ENCODE measurements at places on chromosomes 5 and 9.

DNA sequence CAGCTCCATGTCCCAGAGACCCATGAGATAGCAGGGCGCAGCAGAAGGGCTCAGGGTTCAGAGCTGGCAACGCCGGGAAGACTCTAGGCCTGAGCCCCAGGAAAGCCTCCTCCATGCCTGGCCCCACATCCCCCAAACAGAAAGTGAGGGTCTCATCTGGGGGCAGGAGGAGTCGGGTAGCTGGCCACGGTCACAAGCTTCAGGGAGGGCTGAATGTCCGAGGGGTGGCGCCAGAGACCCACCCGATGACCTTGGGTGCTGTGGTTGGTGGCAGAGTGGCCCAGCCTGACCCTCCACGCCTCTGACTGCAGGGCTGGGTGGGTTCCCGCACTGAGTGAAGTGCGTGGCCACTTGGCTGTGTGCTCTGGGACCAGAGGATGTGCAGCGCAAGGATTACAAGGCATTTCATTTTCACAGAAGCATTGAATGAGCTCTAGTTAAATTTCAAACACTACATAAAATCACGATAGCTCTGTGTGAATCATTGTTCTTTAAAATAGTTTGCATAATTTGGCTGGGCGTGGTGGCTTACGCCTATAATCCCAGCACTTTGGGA, 3.0 kb downstream of the C8G start:
- DNase-seq = no peak

DNA sequence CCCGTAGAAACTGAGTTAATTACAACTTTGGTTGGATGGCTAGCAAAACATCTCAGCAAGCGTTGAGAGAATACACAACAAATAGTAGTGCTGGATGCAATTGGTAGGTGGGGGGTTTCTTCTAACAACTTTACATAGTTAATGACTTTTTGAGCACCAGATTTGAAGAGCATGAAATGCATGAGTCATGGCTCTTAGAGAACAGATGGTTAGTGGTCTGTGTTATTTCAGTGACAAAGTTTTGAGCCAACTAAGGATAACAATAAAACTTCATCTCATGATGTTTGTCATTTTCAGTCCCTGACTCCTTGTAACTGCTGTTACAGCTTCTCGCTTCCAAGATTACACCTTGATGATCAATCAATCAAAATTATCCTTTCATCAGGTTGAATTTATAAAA, 399.0 kb upstream of the BRINP1 start:
- DNase-seq = no peak

DNA sequence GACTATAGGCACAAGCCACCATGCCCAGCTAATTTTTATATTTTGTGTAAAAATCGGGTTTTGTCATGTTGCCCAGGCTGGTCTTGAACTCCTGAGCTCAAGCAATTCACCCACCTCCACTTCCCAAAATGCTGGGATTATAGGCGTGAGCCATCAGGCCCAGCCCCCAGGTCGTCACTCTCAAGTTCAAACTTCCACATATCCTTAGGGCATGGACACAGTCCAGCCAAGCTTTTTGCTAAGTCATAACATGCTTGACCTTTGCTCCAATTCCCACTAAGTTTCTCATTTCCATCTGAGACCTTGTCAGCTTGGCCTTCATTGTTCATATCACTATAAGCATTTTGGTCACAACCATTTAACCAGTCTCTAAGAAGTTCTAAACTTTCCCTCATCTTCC, 43.9 kb upstream of the ARAP3 start:
- DNase-seq = no peak

- DNase-seq = no peak
Measured at GRCh38 chr5:74199005-74199404, 441.5 kb downstream of the ENC1 start.

DNA sequence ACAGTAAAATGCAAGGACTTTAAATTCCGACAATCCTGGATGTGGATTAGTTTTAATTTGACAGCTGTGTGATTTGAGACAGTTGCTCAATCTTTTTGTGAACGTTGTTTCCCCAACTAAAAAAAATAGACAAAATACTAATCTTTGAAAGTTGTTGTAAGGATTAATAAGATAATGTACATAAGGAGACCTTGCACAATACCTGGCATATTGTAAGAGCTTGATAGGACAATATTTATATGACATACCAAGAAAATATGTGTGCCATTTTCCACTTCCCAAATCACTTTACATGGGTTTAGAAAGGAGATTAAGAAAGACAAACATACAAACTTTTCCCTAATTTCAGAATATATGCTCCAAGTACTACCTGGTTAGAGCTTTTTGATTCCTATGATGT, 25.3 kb downstream of the ARRDC3 start:
- peak; percentile 40 for DNase-seq

DNA sequence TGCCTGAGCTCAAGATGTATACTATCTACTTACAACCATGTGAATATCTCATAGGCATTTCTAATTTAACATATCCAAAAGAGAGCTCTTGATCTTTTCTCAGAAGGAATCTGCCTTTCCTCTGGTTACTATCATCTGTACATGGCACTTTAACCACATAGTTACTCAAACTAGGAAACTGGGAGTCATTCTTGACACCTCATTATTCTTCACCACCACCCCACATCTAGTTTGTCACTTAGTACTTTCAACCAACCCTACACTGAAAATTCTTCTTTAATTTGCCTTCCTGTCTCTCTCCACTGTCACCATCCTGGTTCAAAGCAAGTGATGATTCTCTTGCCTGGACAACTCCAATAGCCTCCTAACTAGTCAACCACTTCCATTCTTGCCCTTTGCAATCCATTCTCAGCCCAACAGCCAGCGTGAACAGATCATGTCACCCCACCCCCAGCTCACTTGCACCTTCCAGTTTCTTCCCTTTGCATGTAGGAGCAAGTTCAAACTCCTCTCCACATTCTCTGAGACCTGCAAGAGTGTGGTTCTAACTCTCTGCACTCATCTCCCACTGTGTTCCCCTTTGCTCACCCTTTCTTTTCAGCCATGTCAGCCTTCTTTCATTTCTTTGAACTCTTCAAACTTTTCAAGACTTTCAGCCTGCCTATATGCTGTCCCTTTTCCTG, 17.3 kb upstream of the SMAD5 start:
- DNase-seq = no peak

GRCh38 chr5:57437976-57438805, 44.4 kb downstream of the ACTBL2 start:
- no peak for DNase-seq

GRCh38 chr5:40437452-40437861, 242.3 kb upstream of the PTGER4 start:
- peak; percentile 44 for DNase-seq

DNA sequence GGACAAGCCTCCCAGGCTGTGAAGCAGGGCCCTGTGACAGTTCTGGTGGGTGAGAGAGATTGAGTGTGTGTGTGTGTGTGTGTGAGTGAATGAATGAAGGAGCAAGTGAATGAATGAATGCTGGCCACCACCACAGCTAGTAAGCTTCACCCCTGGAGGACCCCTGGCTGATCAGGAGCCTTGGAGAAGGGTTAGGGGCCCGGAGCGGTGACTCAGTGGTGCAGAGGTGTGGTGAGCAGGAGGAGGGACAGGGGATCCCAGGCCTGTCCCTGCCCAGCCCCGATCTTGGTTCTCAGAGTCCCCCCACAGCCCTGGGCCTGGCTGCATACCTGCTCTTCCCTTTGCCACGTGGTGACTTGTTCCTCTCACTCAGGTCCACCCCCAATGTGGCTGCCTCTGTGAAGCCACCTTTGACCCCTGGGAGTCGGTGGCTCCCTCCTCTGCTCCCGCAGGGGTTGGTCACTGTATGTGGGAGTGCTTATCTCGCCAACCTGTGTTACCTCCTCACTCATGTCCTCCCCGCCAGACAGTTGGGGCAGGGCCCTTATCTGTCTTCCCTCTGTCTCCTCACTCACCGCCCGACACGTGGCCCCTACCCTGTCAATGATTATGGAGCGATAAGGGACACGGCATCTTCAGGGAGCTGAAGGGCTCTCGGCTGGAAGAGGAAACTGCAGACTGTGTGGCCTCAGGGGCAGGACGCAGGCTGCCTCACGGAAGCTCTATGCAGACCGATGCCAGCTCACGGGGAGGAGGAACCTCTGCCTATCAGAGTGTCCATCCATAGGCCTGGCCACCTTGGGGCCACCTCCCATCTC, 99.9 kb upstream of the PITX1 start:
- no peak for DNase-seq

GRCh38 chr9:25350011-25350410, 328.2 kb downstream of the TUSC1 start:
- no peak for DNase-seq

DNA sequence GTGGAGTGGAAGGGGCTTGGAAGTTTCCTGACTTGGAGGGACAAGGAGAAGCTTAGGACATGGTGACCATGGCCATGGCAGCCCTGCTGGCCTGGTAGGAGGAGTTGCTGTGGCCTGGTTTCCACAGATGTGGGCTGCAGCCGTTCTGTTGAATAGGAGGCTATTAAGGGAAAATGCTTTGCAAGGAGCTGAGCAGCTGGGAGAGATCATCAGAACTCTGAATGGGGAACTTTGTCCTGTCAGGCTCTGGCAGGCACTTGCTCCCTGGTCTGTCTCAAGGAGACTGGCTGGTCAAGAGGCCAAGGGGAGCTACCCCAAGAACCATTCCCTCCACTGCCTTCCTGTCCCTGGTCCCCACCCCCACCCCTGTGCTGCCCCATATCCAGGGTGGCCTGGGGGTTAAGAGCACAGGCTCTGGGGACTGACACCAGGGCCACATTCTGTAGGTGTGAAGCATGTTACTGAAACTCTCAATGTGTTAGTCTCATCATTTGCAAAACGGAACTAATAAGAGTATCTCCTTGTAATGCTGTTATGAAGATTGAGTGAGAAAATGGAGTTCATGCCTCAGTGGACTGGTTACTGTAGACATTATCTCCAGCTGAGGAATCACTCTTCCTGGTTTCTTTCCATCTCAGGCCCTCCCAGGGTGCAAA, 84.0 kb upstream of the ARAP3 start:
- DNase-seq = no peak

DNA sequence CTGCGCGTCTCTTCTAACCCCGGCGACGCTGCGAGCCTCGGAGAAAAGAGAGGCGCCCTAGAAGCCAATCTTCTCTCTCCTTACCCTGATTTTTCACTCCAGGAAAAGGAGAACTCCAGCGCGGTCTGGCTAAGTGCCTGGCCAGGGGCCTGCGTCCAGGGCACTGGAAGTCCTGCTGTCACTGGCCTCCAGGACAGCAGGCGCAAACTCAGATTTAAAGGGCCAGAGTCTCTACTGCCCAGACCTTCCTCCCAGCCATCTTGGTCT, 553 bp upstream of the FOXB2 start:
- DNase-seq = no peak

GRCh38 chr5:41600731-41601130, 90.3 kb upstream of the PLCXD3 start:
- no peak for DNase-seq

DNA sequence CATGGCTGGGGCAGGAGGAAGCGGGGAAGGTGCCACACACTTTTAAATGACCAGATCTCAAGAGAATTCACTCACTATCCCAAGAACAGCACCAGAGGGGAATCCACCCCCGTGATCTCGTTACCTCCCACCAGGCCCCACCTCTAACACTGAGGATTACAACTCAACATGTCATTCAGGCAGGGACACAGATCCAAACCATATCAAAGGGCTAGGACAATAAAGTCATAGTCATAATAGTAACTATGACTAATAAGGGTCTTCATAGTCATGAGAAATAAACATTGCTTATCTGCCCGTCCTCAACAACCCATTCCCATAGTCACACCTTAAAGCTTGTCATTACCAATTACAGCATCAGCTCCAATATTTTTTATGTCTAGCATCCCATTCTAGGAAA, 65.3 kb upstream of the SMC2 start:
- DNase-seq = no peak

DNA sequence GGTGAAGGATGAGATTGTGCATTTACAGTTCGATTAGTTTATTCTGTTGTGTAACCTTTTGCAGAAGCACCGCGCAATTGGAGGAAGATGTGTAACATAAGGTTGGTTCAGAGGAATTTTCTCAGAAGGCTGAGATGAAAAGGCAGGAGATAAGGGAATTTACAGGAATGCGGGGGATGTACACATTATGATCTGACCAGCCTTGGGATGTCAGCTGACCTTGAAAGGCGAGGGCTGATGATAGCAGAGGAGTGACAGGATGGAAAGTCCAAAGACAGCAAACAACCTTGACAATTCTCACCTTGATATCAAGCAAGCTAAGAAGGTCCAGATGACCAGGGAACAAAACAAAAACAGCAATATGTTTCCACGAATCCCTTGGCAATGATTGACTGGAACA, 88.8 kb downstream of the OTULIN start:
- no peak for DNase-seq

DNA sequence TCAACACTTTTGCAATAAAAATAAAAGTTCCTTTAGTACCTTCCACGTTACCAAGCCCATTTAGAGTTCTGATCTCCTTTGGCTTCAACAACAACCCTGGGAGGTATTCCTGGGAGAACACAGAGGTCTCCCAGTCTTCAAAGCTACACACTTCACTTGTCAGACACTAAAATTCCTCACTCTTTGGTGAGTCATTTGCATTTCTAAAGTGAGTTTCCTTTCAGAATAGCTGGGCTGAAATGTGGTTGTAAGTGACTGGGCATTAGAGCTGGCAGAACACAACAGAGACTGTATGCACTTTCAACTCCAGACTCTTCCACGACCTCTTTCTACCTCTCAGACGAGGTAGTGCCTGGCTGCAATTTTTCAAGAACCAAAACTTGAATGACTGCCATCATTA, 11.5 kb upstream of the F2RL1 start:
- DNase-seq = no peak

- no peak for DNase-seq
Measured at GRCh38 chr5:10588779-10589447, 25.0 kb downstream of the ANKRD33B start.

DNA sequence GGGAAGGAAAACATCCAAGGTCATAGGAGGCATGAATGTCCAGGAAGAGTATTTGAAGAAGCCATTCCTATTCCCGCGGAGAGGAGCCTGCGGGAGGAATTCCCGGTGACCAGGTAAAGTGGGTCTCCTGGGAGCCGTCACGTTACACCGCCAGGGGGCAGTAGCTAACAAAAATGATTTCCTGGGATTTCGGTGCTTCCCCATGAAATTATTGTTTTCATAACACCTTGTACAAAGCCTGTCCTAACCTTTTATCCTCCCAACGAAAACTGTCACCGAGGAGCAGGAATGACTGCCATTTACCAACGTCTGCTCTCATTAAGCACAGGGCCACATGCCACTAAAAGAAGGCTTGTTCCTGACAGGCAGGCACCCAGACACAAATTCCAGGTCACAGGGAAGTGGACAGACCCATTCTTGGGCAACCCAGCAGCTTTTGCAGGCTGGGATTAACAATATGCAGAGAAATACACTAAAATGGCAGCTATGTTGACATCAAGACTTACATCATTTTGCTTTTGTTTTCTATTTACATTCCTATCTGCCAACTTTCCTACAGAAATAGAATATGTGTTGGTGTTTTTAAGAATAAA, 41.2 kb upstream of the CTSL start:
- no peak for DNase-seq

All from retinal pigment epithelial cell (primary cell).